ENCODE measurements at places on chromosomes 3 and 15.

GRCh38 chr15:67843571-67844387 lies 3.9 kb upstream of the RNU6-1 start:
- no peak for DNase-seq

DNA sequence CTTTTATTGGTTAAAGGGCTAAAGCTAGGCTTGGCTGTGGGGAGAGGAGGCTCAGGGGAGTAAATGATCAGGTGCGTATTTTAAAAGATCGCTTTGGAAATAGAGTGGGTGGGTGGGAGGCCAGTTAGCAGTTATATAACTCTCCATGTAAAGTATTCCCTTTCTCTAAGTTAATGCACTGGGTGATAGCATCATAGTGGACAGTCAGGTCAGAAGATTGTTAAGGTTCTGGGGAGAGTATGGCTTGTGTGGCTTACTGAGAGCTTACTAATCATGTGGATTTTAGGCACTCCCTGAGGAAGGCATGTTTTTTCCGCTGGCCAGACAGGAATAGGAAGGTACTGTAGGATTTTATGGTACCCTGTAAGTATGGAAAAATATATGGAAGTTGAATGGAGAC lies 6.3 kb upstream of the EIF3J start:
- DNase-seq: no peak

DNA sequence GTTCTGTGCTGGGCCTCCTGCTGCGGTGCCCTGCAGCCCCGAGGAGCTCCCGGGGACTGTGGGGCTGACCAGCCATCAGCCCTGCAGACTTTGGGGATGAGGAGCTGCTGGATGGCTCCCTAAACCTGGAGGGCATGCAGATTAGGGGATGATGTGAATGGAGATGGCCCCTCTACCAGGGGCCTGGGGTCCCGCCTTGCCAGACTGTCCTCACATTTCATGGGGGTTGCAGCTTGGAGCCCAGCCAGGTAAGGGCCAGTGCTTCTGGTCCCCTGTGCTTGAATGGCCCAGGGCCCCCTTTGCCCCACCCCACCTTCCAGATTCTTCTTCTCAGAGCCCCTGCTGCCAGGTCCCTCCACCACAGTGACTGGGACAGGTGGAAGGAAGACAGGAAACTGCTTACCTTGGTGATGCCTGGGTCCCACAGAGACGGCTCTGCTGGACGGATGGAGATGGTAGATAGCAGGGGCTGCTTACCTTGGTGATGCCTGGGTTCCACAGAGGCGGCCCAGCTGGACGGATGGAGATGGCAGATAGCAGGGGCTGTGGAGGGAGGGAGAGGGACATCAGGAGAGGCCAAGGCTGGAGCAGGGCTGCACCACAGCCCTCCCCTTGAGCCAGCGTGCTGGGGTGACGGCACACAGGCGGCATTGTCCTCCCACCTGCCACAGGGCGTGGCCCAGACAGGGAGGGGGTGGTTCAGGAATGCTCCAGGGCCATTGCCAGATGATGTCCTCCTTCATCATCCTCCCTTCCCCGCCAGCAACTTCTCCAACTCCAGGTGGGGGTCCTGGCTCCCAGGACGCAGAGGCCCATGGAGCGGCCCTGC lies at the start of gene SPTBN5:
SPTBN5 (minus strand) TSS at position 632 of the 829 bp plus-strand sequence; CDS start at position 76, 556 bp downstream.
- no peak for DNase-seq

DNA sequence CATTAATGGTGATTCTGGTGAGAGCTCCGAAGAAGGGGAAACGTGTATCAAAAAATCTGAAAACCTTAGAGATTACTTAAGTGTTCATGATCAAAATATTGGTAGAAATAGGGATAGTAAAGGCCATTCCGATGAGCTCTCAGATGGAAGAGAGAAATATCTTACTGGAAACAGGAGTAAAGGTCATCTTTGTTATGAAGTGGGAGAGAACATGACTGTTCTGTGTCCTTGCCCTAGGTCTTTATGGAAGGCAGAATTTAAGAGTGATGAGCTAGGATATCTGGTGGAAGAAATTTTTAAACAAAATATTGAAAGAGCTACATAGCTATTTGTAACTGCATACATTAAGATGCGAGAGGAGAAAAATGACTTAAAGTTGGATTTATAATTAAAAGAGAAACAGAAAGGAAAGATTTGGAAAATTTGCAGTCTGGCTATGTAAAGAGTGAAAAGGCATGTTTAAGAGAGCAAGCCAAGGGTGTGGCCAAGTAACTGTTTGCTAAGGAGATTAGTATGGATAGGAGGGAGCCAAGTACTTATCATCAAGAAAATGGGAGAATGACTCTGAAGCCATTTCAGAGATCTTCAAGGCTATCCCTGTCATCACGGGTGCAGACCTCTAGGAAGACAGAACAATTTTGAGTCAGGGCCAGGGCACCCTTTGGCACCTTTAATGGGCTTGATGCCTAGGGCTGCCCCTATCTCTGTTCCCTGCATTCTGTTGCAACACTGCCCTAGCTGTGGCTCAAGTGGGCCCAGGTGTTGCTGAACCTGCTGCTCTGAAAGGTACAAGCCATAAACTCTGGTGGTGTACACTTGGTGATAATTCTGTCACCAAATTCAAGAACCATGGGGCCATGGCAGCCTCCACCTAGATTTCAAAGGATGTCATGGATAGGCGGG lies 27.3 kb downstream of the SLMAP start:
- no peak for DNase-seq

GRCh38 chr3:46456118-46456517 lies 8.6 kb downstream of the LTF start:
- DNase-seq: no peak

GRCh38 chr15:75591655-75592364 lies 12.7 kb upstream of the PTPN9 start:
- no peak for DNase-seq

- DNase-seq: no peak
Measured at GRCh38 chr3:139906418-139906817, 28.6 kb upstream of the CLSTN2 start.

- no peak for DNase-seq
Measured at GRCh38 chr3:114983248-114983647, 163.8 kb downstream of the ZBTB20 start.

GRCh38 chr3:5485427-5485826 lies 297.9 kb downstream of the EDEM1 start:
- DNase-seq: no peak

GRCh38 chr15:31487811-31488436 lies 161.3 kb downstream of the KLF13 start:
- no peak for DNase-seq

GRCh38 chr15:83854321-83854720 lies 200.4 kb downstream of the ADAMTSL3 start:
- DNase-seq: no peak
